ENCODE measurements at places on chromosomes 3 and 15.

DNA sequence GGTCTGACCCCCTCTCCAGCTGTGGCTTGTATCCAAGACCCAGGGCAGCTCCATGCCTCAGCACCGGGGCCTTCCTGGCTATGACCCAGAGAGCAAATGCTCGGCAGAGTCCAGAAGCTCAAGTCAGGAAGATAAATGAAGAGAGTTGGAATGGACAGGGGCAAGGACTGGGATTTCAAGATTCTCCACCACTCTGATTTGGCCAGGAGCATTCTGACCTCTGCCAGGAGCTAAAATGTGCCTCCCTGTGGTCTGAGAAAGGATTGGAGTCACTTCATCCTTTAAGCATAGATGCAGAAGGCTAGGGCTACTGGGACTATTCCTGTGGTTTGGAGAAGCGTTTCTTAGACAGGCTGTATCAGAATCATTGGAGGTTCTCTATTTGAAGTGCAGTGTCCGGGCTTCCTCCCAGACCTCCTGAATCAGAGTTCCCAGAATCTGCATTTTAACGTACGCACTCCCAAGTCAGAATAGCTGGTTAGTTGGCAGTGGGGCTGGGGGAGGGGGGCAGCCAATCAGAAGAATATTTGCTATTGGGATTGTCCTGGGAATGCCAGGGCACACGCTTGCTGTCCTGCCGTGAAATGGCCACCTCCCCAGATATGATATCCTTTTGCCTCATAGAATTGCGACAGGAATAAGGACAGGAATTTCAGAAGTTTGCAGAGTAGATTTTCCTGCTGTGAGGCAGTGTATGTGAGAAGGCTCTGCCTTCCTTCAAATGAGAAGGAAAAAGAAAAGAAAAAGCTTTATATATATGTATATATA is 57.4 kb downstream of the HRH1 start:
- no peak for DNase-seq

DNA sequence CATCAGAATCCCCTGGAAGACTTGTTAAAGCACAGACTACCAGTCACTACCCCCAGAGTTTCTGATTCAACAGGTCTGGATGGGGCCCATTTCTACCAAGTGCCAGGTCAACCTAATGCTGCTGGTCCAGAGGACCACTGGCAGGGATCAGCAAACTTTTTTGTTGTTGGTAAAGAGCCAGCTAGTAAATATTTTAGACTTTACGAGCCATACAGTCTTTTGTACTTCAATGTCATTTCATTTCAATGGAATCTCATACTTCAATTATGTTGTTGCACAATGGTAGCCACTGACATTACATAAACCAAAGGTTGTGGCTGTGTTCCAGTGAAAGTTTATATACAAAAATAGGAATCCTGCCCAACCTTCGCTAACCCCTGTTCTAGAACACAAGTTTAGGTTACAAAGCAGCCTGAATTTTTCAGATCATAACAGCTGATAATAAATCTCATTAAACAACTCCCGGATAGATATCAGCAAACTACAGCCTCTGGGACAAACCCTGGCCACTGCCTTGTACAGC is 28.7 kb downstream of the ULK4 start:
- DNase-seq: no peak

GRCh38 chr3:46811615-46812236 is 51.5 kb downstream of the MYL3 start:
- no peak for DNase-seq

DNA sequence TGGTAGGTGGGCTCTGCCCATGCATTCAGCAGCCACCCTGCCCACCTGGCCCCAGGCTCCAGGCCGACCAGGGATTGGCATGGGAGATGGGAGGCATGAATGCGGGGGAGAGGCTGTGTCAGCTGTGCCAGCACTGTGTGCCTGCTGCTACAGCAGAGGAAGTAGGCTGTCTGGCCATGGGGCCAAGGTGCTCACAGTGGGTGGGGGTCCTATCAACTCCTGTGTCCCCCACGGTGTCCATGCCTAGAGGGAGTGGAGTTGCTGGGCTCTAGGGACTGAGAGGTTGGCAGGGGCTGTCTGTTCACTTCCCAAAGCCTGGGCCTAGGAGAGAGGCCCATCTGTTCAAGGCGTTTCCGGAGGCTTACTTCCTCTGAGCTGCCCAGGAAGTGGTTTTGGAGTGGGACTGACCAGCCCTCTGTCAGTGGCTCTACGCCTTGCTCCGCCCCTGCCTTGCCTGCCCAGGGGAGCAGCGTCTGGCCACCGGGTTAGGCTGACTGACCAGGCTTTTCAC is 5.8 kb downstream of the PRKCD start:
- no peak for DNase-seq

- DNase-seq: no peak
Observed at GRCh38 chr15:22936577-22937472, 43.3 kb downstream of the CYFIP1 start.

DNA sequence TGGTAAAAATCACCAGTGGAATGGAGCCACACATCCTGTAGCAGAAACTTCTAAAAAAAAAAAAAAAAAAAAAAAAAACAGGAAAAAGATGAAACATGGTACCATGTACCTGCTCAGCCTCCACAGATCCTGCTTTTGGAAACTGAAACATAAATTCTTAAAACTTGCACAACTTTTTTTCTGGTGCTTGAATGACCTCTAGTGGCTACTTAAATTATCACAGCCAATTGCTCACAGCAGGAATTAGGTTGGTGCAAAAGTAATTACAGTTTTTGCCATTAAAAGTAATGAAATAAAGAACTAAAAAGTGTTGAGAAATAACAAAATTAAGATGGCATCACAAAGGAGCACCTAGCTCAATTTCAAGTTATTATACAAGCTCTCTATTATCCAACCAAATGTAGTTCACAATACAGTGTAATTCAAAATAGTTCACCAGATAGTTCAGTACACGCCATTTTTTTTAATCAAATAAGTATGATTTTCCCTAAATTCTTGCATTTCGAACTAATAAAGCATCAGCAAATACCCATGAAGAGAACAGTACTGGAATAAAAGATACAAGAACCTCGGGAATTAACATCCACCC is 80.6 kb downstream of the ULK4 start:
- no peak for DNase-seq

GRCh38 chr15:41848631-41849030 is 10.0 kb downstream of the PLA2G4B start:
- no peak for DNase-seq

DNA sequence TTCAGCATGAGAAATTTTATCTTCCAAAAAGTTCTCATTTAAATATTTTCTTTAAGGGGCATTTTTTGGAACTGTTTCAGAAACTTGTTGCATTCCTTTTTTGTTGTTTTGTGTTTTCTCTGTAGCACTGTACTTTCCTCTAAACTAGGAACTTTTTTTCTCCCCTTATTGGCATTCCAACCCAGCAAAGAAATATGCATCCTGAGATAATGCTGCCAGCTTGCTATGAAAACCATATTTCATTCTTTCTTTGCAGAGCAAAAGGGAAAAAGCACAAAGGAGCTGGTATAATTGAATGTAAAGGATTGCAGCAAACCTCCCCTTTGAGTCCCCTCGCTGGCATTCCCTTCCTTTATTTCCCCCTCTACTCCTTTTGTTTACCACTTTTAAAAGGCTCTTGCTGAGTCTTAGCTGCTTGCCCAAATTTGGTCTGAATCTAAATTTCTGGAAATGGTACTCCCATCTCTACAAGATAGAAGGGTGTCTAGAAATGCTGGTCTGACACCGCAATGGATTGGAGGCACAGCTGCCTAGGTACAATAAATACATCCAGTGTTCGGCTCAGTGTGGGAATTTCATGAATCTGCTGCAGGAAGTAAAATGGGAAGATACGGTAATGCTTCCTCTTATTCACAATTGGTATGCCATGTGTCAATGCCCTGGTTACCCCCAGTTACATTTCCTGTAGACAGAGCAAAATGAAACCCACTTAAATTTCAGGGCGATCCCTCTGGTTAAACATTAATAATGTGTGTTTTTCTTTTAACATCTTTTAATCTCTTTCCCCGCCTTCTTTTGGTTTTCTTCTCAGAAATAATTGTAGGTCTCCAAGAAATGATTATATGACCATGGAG is 156.6 kb downstream of the MEIS2 start:
- no peak for DNase-seq

DNA sequence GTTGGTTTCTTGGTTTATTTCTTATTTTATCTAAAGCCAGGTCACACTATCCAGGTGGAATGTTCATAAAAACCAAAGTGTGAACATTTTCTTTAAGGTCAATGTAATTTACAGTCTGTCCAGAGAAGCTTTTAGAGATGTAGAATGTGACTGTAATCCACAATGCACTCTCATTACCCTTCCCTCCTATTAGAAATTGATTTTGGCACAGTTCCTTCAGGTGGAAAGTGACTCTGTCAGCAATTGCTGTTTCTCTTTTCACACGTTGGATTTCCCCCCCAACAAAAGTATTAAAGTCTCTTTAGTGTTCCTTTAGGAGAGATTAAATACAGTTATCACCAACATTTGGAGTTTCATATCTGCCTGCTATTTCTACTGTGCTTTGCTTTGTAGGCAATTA is 31.6 kb upstream of the COPB2 start:
- DNase-seq: no peak

GRCh38 chr3:49001155-49001554 is 6.0 kb upstream of the WDR6 start:
- no peak for DNase-seq

DNA sequence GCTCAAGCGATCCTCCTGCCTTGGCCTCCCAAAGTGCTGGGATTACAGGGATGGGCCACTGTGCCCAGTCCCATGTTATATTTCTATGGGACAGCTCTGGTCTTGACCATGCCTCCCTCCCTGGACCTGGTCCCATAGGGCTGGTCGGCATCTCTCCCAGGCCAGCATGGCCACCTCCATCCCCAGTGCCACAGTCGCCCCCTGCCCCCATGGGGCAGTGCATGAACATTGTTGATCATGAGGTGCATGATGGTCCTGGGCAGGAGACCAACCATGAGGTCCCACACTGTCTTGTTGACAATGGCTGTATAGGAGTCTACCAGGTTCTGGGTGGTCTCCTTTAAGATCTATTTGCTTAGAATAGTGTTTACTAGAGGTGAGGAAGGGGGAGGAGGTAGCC is 6.5 kb downstream of the RPS17 start:
- no peak for DNase-seq

GRCh38 chr15:57893040-57893439 is 172.5 kb downstream of the ALDH1A2 start:
- DNase-seq: no peak

DNA sequence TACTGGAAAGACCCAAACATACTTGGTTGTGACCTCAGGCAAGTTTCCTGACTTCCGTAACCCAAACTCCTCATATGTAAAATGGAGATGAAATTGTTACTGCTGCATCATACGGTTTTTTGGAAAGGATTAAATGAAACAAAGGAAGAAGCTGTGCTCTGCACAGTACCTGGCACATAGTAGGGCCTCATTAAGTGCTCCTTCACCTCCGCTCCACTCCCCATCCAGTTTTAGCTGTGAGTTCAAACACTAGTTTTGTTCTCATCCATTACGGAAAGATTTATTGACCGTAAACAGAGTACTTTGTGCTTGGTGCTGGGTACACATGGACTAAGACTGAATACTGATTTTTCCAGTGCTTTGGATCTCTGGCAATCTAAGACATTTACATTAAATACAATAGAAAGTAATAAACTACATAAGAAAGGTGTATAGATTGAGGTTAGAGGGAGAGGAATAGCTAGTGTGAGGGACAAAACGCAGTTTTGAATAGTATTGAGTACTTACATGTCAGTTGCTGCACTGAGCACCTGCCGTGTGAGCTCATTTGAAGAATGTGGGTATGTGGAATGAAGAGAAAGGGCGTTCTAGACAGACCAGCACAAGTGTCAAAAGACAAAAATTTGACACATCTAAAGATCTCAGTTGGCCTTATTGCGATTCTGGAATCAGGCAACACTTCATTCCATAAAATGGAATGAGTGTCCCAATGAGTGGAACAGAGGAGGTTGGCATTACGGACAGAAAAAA is 594 bp upstream of the ICE2 start:
- no peak for DNase-seq

GRCh38 chr3:93969997-93970396 is 3.7 kb downstream of the PROS1 start:
- DNase-seq: no peak

DNA sequence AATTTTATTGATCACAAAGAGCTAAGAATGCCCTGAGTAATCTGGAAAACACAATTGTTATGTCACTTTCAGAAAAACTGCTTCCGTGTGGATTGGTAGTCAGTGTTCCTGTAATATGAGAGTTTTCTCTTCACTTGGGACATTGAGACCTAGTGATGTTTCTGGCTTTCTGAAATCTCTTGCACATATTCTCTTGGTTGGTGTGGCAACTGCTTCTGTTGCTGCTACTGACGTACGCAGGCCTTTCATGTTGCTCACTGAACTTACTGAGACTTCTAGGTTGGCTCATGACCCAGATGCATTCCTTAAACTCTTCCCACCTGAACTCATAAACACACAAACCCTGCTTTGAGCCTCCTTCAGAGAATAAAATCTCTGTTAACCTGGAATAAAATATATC is 175.0 kb upstream of the PFN2 start:
- no peak for DNase-seq

Measured in stimulated activated CD4-positive, alpha-beta T cell treated with anti-CD3 and anti-CD28 coated beads, Interleukin-1b, Interleukin-23, amount 100 ng/mL, for 1 hour (primary cell).